HFFc6 (cell line): ENCODE measurements at places on chromosomes 1 and 21.
A peak's percentile ranks its signal among the peaks of the same experiment; 100 is the strongest.

GRCh38 chr1:167146903-167147539, 53.1 kb downstream of the STYXL2 start:
- no peaks in the 10 kb centered on the region for H3K4me1 ChIP-seq
- no peak overlapping the region for H3K4me3 ChIP-seq
- H3K27ac ChIP-seq = no peak overlapping the region
- no peak for DNase-seq
- H3K27me3 ChIP-seq = no peaks in the 10 kb centered on the region; the same call in 1 of the 2 replicates
- no peaks in the 10 kb centered on the region for H3K36me3 ChIP-seq

DNA sequence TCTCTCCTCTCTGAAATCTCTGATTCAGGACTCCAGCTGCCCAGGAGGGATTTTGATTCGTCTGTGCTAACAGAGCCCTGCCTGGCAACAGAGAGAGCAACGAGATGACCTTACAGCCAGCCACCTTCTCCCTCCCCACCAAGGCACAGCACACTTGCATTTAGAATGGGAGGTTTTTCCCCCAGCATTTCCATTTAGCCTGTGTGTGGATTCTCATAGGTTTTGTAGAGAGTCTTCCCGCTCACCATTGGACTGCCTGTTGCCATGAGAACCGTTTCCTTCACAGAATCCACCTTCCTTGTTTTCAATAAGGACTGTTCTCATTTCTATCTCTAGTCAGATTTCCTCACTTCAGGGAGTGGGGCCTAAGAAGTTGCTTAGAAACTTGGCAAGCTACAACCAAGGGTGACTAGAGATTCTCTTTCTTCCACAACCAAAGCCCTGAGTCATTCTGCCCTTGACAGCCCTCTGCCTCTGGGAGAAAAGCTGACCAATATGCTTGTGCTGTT, 5.8 kb upstream of the IKBKE start:
- peaks cover 13% of the 10 kb centered on the region for H3K36me3 ChIP-seq
- peaks cover 61% of the 10 kb centered on the region for H3K4me1 ChIP-seq
- peaks cover 14% of the 10 kb centered on the region for H3K27me3 ChIP-seq
- H3K27ac ChIP-seq = peak overlapping the region; percentile 90
- peak overlapping the region; percentile 27; the same call in 1 of the 2 replicates for H3K4me3 ChIP-seq

GRCh38 chr1:12114340-12114683, 51.2 kb downstream of the TNFRSF8 start:
- H3K27ac ChIP-seq = no peak overlapping the region
- DNase-seq = no peak
- H3K4me1 ChIP-seq = peaks cover 17% of the 10 kb centered on the region
- no peaks in the 10 kb centered on the region for H3K36me3 ChIP-seq
- H3K4me3 ChIP-seq = no peak overlapping the region
- H3K27me3 ChIP-seq = peaks cover 33% of the 10 kb centered on the region

- no peak for DNase-seq
- H3K27ac ChIP-seq = no peak overlapping the region
- no peaks in the 10 kb centered on the region for H3K27me3 ChIP-seq
These were observed 133.0 kb upstream of the HMCN1 start for GRCh38 chr1:185601189-185601588.

GRCh38 chr1:6052543-6053205, 7.0 kb downstream of the KCNAB2 start:
- H3K36me3 ChIP-seq = no peaks in the 10 kb centered on the region
- H3K27ac ChIP-seq = no peak overlapping the region
- H3K4me1 ChIP-seq = peaks cover 7% of the 10 kb centered on the region; the same call in 1 of the 2 replicates
- H3K4me3 ChIP-seq = no peak overlapping the region

DNA sequence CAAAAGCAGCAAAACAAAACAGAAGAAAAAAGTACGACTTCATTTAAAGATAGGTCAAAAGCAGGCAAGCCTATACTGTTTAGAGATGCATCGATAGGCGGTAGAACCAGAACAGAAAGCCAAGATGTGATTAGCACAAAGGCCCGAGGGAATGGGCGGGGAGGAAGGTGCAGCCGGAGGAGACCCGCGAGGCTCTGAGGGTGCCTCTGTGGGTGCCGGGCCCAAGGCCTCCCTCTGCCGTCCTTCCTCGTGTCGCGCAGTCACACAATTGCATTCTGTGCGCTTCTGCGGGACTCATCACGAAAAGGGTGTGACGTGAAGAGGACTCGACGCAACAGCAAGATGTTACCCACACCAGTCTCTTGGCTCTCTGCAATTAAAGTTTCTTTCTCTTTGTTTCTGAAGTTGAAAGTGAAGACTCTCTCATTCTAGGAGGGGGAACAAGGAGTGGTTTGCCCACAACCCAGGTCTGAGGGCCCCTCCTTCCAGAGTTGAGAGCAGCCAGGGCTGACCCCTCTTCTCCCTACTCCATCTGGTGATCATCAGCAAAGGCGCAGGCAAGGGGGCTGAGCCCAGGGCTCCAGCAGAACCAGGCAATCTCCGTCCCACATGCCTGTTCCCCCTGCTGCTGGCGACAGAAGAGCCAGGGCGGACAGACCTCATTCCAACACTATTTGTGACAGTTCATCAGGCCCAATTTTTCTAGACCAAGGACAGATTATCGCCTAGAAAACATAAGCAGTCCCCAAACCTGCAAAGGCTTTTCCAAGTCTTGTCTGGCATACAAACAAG, 41.0 kb downstream of the NPHP4 start:
- 0 out of 2 replicates have a peak, but pooled peaks cover 4% of the 10 kb centered on the region for H3K4me1 ChIP-seq
- H3K27ac ChIP-seq = no peak overlapping the region
- peaks cover 19% of the 10 kb centered on the region for H3K36me3 ChIP-seq
- no peak overlapping the region for H3K4me3 ChIP-seq
- no peak for DNase-seq

DNA sequence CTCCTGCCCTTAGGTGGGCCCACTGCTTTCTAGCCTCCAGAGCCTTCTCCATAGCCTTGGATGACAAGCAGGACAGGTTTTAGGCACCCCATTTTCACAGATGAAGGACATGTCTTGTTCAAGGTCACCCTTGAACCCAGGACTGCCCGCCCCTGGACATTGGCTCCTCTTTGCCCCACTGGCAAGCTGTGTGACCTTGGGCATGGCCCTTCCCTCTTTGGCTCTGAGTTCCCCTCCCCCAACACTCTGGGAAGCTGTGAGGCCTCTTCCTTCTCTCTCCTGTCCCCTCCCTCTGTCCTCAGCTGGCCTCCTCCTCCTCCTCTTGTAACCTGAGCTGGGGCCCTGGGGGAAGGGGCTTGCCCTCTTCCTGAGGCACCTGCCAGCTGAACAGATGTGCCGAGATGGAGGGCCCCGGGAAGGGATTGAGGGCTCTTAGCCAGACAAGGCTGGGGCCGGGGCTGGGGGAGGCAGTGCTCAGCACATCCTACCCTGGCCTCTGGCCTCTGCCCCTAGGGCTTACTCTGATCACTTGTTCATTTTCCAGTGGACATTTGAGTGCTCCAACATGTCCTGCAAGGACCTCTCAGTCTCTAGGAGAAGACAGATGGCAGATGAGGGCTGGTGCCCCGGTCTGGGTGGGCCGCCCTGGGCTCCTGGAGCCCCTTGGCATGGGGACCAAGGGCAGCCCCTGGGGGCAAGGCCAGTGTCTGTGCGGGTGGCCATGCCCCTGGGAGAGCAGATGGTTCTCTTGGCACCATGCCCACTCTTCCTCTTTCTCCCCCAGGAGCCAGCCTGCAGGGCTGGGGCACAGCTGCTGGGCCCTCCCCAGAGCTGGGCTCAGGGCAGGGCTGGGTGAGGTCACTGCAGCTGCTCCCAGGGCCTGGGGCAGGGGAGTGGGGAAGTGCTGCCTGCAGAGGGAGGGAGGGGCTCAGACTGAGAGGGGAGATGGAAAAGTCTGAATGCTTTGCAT, 10.7 kb downstream of the FOXO6 start:
- H3K36me3 ChIP-seq = no peaks in the 10 kb centered on the region
- no peak for DNase-seq
- H3K27me3 ChIP-seq = peaks cover 64% of the 10 kb centered on the region
- no peak overlapping the region for H3K4me3 ChIP-seq

DNA sequence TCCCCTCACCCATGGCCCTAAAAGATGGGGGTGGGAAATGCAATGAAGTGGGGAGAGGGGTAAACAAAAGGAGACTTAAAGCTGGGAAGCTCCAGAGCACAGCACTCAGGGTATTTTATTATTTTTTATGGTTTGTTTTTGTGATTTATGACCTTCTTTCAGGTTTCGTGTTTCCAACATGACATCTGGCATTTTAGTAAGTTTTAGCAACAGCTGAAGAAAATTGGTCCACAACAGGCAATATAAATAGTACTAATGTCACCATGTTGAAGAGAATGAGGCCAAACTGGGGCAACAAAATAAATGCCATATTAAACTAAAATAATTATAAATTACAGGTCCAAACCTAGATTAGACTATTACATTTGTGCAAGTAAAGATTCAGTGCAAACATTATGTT, 56.3 kb downstream of the TBX15 start:
- peaks cover 11% of the 10 kb centered on the region; the same call in 1 of the 2 replicates for H3K4me1 ChIP-seq
- no peak overlapping the region for H3K4me3 ChIP-seq
- H3K27ac ChIP-seq = no peak overlapping the region
- no peaks in the 10 kb centered on the region for H3K27me3 ChIP-seq
- H3K36me3 ChIP-seq = 0 out of 2 replicates have a peak, but pooled peaks cover 9% of the 10 kb centered on the region

GRCh38 chr1:113141650-113142473, 68.9 kb downstream of the LRIG2 start:
- peaks cover 38% of the 10 kb centered on the region for H3K4me1 ChIP-seq
- H3K27me3 ChIP-seq = no peaks in the 10 kb centered on the region
- H3K27ac ChIP-seq = peak overlapping the region; percentile 84
- DNase-seq = peak; percentile 49

DNA sequence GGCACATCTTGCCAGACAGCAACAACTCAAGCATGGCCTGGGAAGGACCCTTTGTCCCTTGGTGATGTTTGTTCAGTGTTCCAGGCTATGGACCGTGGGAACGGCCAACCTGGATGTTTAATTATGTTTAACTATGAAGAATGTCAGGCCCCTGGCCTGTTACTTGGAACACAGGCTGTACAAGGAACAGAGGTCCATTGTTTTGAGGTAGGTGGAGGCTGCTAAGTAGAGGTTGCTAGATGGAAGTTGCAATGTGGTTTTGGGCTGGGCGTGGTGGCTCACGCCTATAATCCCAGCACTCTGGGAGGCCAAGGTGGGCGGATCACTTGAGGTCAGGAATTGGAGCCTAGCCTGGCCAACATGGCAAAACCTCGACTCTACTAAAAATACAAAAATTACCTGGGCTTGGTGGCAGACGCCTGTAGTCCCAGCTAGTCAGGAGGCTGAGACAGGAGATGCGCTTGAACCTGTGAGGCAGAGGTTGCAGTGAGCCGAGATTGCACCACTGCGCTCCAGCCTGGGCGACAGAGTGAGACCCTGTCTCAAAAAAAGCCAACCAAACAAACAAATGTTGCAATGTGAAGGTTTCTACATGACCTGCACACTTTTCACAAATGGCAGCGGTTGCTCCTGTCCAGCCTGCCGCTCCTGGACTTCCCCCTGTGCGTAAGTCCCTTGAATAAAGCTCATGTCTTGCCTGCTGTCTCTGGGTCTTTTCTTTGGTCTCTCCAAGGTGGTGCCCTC, 2.5 kb upstream of the LEFTY1 start:
- H3K36me3 ChIP-seq = no peaks in the 10 kb centered on the region
- no peaks in the 10 kb centered on the region; the same call in 1 of the 2 replicates for H3K4me1 ChIP-seq
- DNase-seq = no peak
- no peaks in the 10 kb centered on the region; the same call in none of the 2 replicates for H3K27me3 ChIP-seq

GRCh38 chr1:11807133-11807532, 1.1 kb downstream of the CLCN6 start:
- H3K4me1 ChIP-seq = peaks cover 52% of the 10 kb centered on the region
- peak overlapping the region; percentile 100 for H3K4me3 ChIP-seq
- DNase-seq = no peak
- peaks cover 12% of the 10 kb centered on the region; the same call in 1 of the 2 replicates for H3K36me3 ChIP-seq

GRCh38 chr1:216140730-216141524, 282.3 kb downstream of the USH2A start:
- no peak overlapping the region for H3K27ac ChIP-seq
- H3K4me1 ChIP-seq = peaks cover 15% of the 10 kb centered on the region
- no peak for DNase-seq
- no peak overlapping the region for H3K4me3 ChIP-seq
- no peaks in the 10 kb centered on the region for H3K36me3 ChIP-seq

- H3K27me3 ChIP-seq = peaks cover 7% of the 10 kb centered on the region
- no peaks in the 10 kb centered on the region for H3K36me3 ChIP-seq
- no peak overlapping the region for H3K27ac ChIP-seq
- DNase-seq = no peak
- no peaks in the 10 kb centered on the region for H3K4me1 ChIP-seq
These were observed 116.1 kb upstream of the RGS1 start for GRCh38 chr1:192459467-192459866.

DNA sequence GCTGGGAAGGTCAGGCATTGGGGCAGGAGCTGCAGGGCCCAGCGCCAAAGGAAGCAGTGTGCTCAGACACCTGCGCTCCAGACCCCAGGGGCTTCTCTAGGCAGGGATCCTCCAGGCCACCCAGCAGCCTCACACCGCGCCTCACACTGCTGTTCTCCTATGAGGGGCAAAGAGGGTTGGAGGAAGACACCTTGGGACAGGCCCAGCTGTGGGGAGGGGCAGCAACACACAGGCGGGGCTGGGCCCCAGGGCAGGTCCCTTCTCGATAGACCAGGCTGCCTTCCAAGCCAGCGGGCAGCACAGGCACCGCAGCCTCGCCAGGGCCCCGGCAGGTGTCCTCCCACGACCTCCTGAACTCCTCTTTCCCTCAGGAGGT, 20.7 kb upstream of the PRSS38 start:
- DNase-seq = no peak
- peak overlapping the region; percentile 79 for H3K4me3 ChIP-seq
- H3K27me3 ChIP-seq = peaks cover 15% of the 10 kb centered on the region
- H3K36me3 ChIP-seq = no peaks in the 10 kb centered on the region
- H3K4me1 ChIP-seq = peaks cover 30% of the 10 kb centered on the region

- no peaks in the 10 kb centered on the region for H3K27me3 ChIP-seq
- peak overlapping the region; percentile 99 for H3K4me3 ChIP-seq
- peak overlapping the region; percentile 99 for H3K27ac ChIP-seq
- H3K4me1 ChIP-seq = peaks cover 57% of the 10 kb centered on the region
- H3K36me3 ChIP-seq = peaks cover 19% of the 10 kb centered on the region
These were observed 1.1 kb downstream of the ZMYM1 start for GRCh38 chr1:35080171-35080854.

- H3K27ac ChIP-seq = no peak overlapping the region
- no peak for DNase-seq
- H3K27me3 ChIP-seq = no peaks in the 10 kb centered on the region
- H3K4me1 ChIP-seq = peaks cover 5% of the 10 kb centered on the region; the same call in 1 of the 2 replicates
These were observed 268.2 kb downstream of the HMCN1 start for GRCh38 chr1:186002406-186002805.

GRCh38 chr1:201454608-201455007, 14.4 kb downstream of the PHLDA3 start:
- H3K27ac ChIP-seq = no peak overlapping the region
- DNase-seq = no peak
- no peaks in the 10 kb centered on the region; the same call in 1 of the 2 replicates for H3K36me3 ChIP-seq
- H3K4me1 ChIP-seq = peaks cover 78% of the 10 kb centered on the region
- no peaks in the 10 kb centered on the region; the same call in 1 of the 2 replicates for H3K27me3 ChIP-seq

DNA sequence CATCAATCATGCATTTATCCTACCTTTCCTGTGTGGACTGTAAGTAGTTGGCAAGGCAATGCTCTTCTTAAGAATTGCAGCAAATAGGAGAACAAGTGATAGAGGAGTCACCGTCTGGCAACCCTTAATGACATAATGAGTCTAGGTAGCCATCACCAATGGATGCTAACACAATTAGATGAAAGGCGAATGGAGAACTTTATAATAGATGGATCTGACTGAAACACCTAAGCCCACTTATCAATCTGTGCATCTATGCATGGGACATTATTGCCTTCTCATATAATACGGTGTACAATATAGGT, 18.9 kb upstream of the CAPN8 start:
- peaks cover 22% of the 10 kb centered on the region for H3K27me3 ChIP-seq
- no peak overlapping the region for H3K27ac ChIP-seq
- H3K4me1 ChIP-seq = no peaks in the 10 kb centered on the region
- H3K36me3 ChIP-seq = no peaks in the 10 kb centered on the region
- H3K4me3 ChIP-seq = no peak overlapping the region
